ENCODE measurements at places on chromosomes 5 and 9.

DNA sequence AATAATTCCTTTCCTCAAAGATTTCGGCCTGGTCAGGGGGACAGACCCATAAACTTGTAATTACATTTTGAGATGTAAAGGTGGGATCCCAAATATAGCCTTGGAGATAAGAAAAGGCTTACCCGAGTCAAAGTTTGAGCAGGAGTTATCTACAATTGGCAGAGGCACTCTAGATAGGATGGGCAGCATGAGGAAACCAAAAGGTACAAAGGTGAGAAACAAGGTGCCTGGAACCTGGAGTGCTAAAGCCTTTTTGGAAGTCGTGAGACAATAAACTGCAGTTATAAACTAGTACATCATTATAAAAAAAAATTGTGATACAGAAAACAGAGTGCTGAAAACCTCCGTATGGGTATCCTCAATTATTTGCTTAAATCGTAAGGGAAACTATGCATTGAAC is 212.4 kb downstream of the EFNA5 start:
- no peak for DNase-seq

- no peak for DNase-seq
Observed at GRCh38 chr9:17832812-17833211, 253.9 kb downstream of the SH3GL2 start.

DNA sequence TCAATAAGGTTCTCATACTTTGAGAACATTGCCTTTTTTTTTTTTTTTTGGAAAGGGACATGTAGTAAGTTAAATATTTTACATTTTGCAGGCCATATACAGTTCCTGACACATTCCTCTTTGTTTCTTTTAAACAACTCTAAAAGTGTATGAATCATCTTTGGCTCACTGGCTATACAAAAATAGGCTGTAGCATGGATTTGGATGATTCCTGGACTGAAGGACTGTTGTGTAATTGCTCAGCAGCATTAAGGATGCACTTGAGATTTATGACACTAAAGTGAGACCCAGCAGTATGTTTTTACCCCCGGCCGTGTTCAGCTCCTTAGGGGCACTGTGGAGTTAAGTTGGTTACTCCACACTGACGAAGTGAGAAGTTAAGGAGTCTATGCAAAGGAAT is 41.3 kb downstream of the VPS13A start:
- DNase-seq, result no peak

DNA sequence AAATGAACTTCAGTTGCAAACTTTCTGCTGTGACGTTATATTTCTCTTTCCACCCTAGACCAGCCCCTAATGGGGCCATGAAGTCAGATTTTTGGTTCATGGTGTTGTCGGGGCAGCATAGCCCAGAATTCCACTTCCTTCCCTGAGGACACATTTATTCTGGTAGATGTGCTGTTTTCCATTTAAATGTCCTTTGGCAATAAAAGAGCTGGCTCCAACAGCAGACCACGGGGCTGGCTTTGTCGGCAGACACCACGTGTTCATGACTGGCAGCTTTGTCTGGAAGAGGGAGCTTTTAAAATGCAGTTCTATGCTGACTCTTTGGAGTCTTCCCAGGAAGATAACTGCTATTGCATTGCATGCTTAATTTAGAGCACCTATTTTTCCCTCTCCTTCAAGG is 17.6 kb upstream of the LCP2 start:
- DNase-seq, result no peak

- no peak for DNase-seq
Observed at GRCh38 chr5:7426284-7426683, 30.3 kb downstream of the ADCY2 start.

DNA sequence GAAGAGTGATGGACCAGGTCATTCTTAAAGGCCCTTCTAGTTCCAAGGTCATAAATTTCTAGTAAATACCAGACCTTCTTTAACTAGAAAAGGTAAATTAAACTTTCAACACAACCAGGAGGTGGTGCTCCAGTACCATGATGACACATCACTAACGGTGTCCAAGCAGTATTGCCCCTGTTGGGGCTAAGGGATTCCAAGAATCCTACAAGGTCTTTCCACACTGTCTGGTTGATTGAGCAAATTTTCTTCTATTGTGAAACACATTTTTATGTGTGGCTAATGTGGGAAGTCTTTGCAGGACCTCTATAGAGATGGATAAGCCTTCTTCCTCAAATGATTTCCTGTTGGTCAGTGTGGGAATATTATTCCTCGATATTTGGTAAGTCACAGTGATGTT is 459.6 kb upstream of the PAPPA start:
- DNase-seq, result peak; percentile 72

DNA sequence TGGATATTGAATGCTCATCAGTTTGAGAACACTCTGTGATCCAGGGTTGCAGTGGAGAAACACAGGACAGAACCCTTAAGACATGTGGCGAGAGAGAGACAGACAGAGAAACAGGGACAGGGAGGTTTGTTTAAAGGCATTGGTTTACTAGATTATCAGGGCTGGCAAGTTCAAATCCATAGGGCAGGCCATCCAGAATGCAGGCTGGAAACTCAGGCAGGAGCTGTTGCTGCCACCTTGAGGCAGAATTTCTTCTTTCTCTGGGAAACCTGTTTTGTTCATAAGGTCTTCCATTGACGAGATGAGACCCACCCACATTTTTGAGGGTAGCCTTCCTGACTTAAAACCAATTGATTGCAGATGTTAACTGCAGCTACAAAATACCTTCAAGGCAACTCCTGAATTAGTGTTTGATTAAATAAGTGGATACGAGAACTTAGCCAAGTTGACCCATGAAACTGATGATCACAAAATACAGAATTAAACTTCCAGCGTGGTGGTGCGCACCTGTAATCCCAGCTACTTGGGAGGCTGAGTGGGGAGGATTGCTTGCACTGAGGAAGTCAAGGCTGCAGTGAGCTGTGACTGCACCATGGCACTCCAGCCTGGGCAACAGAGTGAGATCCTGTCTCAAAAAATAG is 55.9 kb downstream of the NSUN2 start:
- peak; percentile 74 for DNase-seq

GRCh38 chr9:93058355-93059010 is at the start of gene SUSD3:
SUSD3 (plus strand) TSS chr9:93058701; CDS start chr9:93058743, 42 bp downstream.
- DNase-seq, result no peak

DNA sequence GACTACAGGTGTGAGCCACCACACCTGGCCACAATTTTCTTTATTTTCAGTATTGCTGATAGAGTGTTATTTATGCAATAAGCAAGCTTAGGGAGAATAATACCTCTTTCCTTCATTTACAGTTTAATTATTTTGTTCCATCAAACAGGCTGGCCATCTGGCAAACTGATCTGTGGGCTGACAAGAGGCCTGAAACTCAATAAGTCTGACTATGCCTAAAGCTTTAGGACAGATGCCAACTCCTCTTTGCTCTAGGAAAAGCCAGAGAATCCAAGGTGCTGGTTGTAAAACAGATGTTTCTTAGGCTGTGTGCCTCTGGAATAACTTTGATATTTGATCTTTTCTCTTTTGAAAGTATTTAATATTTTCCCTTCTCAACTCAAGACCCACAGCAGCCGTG is 98.4 kb downstream of the TARS1 start:
- DNase-seq, result no peak

DNA sequence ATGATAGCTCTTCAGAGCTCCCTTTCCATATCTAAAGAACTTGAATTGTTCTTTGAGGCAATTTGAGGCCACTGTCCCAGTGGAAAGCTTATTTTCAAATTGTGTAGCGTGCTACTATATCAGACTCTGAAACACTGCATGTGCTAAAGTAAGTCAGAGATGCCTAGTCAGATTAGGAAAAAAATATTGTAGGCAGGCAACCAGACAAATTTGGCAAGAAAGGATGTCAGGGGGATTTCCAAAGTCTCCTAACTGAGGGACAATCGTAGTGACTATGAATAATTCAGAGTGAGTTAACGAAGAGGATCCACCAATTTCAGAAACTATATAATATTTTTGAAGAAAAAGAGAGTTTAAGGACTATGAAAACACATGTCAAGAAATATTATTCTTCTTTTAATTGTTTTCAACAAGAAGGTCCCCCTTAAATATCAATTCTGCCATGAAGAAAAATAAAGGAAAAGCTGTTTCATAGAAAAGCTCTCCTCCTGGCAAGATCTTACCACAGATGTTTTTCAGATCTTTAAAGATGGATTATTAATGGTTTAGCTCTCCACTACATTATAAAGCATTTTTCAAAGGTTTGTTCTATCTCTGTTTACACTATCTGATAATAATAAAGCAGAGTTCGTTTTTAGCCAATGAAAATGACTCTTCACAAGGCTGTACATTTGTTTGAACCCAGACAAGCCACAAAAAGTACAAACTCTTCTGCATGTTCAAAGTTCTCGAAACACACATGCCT is 273.5 kb upstream of the PTGER4 start:
- no peak for DNase-seq

GRCh38 chr5:91357012-91357634 is 26.0 kb downstream of the ARRDC3 start:
- DNase-seq, result peak; percentile 13

- DNase-seq, result no peak
Observed at GRCh38 chr9:2787065-2787464, 56.8 kb downstream of the PUM3 start.

DNA sequence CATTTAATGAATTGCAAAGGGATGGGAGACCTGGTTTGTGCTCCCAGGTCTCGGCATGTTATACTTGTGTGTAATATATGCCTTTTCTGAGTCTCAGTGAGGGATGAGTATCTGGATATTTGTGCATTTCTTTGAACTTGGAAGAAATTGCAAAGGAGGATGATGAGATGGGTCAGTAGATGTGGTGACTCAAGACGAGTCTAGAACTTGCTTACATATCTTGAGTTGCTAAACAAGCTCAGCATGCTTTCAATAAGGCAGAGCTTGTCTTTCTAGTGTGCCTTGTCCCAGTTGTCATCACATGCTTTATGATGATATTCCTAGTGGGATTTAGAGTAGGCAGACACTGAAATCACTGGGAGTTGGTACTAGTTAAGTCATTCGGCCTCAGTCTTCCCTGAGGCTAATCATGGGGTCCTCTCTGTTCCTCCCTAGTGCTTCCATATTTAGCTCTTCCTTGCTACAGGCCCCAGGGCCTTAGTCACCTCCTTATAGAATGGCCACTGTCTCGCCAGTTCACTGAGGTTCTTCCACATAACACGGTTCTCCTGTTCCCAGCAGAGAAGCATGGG is 222.3 kb downstream of the ARRDC3 start:
- DNase-seq, result no peak

GRCh38 chr9:19662213-19662612 is 126.6 kb downstream of the SLC24A2 start:
- DNase-seq, result no peak

DNA sequence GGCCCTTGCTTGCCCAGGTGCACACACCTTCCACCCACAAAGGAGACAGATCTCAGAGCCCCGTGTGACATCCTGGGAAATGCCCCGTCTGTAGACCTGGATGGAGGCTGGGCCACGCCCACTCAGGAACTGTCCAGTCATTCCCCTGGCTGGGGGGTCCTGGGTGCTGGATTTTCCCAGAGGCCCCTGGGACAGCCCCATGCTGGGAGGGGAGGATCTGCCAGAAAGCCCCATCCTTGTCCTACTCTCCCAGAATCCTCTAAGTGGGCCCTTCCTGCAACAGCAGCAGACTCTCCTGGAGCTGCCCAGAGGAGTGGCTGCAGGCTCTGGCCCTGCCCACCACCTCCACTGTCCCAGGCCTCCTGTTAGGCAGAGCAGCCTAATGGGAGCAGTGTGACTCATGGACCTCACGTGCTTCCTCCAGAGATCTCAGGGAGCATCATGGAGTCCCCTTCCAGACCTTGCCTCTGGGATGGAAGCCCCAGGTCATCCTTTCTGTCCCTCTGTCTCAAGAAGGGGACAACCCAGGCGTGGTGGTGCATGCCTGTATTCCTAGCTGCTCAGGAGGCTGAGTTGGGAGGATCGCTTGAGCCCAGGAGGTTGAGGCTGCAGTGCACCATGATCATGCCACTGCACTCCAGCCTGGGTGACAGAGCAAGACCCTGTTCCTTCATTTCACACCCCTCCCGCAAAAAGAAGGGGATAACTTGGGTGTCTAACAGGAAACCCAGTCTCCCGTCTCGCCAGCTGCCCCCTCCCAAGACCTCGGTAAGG is 51.7 kb downstream of the JADE2 start:
- DNase-seq, result no peak

DNA sequence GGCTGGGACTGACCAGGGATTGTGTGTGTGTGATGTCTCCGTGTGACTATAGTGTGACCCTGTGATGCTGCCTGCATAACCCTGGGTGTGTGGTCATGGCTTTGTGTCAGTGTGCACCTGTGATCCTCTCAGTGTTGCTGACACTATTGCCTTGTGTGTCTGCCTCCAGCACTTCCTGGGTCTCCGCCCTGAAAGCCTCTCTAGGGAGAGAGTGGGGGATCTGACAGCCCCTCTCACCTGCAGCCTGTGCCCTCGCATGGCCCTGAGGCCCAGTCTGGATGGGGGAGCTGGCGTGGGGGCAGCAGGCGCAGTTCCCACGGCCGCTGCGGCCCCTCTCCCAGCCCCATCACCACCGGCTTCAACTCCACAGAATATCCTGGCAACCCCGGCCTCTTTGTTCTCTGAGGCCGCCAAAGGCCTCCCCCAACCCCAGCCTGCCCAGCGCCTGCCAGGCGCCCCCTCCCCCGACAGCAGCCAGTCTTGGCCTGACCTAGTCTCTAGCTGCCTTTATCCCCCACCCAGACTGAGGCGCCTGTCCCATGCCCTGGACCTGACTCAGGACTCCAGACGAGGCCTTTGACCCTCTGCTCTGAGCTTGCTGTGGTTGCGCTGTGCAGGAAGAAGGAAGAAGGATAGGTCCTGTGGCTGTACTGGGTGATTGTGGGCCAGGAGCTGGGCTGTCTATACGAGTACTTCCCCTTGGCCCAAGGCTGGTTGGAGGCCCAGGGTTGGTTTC is 38.7 kb downstream of the CXXC5 start:
- peak; percentile 45 for DNase-seq

GRCh38 chr5:39700523-39700922 is 275.7 kb upstream of the DAB2 start:
- DNase-seq, result no peak

GRCh38 chr9:121885345-121885901 is 207.7 kb downstream of the TTLL11 start:
- no peak for DNase-seq
